HCT116 (cell line): ENCODE measurements at places on chromosomes 16 and 17.

- DNase-seq = peak; percentile 90
Measured at GRCh38 chr17:78736526-78737079, 45.5 kb downstream of the CYTH1 start.

DNA sequence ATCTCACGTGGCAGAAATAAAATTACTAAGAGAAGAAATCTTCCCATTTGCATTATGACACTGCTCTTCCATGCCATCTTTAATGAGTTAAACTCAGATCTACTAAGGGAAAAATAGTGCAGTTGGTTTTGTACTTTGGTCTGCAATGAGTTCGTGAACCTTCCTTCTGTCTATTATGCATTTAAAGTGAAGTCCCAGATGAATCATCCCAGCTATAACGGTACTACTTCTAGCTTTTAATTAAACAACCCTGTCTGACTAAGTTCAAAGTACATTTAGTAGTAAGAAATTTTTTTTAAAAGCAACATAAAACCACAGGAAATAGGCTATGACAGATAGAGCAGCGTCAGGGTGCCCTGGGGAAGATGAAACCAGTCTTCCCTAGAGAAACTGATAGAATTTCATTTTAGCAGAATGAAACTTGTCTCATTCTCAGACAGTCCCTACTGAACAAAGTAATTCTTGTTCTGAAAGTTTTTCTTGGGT is 1.8 kb downstream of the TMIGD1 start:
- DNase-seq = no peak

GRCh38 chr17:48047113-48047740 is 932 bp upstream of the NFE2L1 start:
- no peak for DNase-seq

GRCh38 chr17:28469376-28469775 is 4.1 kb upstream of the SLC13A2 start:
- no peak for DNase-seq

GRCh38 chr16:19933740-19934139 is 49.1 kb upstream of the GPRC5B start:
- DNase-seq = no peak

GRCh38 chr17:14198013-14198412 is 38.6 kb downstream of the CDRT15 start:
- DNase-seq = no peak

- DNase-seq = no peak
Measured at GRCh38 chr16:10114409-10114808, 67.8 kb downstream of the GRIN2A start.

- DNase-seq = no peak
Measured at GRCh38 chr16:57044931-57045693, 47.3 kb upstream of the CPNE2 start.

DNA sequence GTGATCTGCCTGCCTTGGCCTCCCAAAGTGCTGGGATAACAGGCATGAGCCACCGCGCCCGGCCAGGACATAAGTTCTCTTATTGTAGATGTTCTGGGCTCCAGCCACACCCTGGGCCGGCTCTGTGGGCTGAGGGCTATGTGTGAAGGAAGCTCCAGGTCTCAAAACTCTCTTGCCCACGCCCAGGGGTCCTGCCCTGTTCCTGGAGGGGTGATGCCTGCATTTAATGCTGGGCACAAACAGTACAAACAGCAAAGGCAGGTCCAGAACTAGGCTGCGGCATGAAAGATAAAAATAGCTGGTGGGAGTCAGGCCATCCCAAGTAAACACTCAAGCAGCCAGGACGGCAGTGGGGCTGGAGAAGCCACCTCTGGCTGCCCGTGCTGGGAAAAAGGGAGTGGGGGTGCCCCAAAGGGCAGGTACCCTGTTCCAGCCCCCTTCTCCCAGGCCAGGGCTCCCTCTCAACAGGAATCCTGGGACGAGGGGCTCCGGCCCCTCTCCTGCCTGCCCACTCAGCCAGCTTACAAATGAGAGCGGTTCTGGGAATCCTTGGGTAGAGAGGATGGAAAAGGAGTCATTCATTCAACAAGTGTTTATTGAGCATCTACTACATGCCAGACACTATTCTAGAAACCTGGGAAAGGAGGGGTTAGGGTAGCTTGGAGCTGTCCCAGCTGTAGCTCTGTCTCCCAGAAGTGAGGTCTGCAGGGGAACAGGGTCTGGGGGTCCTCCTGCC is 4.6 kb downstream of the TRIM47 start:
- DNase-seq = no peak

GRCh38 chr16:24728891-24729242 is 584 bp upstream of the TNRC6A start:
- no peak for DNase-seq

DNA sequence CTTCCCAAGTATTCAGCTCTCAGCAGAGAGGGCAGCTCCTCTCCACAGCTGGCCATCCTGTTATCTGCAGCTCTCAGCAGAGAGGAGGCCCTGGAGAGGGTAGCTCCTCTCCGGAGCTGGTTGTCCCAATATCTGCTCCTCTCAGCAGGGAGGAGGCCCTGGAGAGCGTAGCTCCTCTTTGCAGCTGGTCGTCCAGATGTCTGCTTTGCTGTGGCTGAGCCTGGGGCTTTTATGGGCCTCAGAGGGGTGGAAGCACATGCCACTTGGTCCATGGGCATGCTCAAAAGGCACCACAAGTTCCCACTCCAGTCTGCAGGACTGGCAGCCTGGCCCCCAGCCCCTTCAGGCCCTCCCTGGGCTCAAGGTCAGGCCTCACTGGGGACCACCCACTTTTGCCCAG is 314.3 kb downstream of the KCNJ2 start:
- no peak for DNase-seq

GRCh38 chr16:68480084-68480995 is 32.0 kb upstream of the SMPD3 start:
- DNase-seq = no peak

GRCh38 chr17:1839516-1839915 is 9.7 kb downstream of the RPA1 start:
- no peak for DNase-seq

GRCh38 chr16:57530104-57530521 is 6.3 kb downstream of the CCDC102A start:
- DNase-seq = no peak

DNA sequence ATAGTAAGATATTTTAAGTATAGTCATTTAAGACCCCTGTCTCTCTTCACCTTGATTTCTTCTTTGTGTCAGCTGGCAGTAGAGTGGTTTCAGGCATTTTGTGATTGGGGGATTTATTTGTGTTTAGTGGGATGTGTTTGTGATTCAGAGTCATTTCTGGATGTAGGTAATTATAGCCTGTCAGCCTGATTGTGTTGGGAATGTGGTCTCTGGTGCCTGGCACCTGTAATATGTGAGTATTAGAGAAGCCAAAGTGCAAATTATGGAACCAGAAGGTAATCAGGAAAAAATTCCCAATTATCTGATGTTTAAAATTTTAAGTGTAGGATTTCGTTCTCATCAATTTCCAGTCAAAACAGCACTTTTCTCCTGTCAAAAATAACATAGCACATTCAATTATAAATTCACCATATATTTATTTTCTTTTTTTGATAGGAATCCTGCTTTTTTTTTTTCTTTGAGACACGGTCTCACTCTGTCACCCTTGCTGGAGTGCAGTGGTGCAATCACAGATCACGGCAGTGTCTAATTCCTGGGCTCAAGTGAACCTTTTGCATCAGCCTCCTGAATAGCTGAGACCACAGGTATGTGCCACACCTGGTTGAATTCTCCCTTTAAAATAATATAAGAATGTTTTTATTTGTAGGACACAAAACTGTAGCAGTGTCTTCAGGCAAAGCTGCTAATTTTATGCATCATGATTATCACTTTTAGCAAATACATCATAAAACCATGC is 42.7 kb downstream of the ATF7IP2 start:
- no peak for DNase-seq

GRCh38 chr17:77253611-77254051 is 112.9 kb downstream of the SEC14L1 start:
- DNase-seq = no peak

DNA sequence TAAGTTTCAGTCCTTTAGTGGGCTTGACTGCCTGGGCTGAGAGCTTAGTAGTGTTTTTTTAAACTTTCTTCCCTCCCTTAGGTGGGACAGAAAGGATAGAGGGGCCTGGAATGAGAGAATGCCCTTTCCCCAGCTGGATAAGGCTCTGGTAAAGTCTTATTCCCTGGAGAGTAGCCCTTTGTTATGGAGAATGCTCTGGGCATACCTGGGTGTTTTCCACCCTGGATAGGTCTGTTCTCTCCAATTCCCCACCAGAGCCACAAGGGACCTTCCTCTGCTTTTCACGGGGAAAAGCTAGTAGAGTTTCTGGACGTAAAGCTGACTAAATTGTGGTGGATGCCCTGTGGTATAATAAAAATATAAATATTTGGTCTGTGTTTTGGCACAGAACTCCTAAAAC is 164.1 kb downstream of the HS3ST4 start:
- DNase-seq = no peak

DNA sequence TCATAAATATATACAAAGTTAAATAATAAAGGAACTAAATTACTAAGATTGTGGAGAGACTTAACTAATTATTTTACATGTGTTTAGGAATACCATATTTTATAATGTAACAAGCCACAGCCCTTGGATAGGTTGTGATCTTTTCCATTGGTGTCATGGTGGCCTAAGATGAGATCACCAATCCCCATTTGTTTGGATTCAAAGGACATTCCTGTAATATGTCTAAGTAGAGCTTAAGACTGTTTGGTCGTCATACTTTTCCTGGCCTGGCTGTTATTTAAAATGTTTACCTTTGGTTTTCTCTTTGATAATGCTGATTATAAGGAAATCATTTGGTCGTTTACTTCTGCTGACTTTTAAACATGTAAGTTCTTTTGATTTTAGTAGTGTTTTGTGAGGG is 118.1 kb downstream of the NLK start:
- no peak for DNase-seq

DNA sequence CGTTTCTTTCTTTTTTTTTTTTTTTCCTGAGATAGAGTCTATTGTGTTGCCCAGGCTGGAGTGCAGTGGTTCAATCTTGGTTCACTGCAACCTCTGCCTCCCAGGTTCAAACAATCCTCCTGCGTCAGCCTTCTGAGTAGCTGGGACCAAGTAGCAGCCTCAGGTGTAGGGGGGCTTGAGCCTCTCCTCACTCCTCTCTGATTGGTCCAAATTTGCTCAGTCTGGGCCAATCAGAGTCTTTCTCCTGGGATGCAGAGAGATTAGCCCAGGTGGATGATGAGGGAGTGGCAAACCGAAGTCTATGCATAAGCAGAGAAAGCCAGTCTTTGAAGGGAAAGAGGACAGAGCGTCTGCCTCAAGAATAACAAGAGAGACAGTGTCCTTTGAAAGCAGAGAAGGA is 99.0 kb downstream of the BMERB1 start:
- no peak for DNase-seq

DNA sequence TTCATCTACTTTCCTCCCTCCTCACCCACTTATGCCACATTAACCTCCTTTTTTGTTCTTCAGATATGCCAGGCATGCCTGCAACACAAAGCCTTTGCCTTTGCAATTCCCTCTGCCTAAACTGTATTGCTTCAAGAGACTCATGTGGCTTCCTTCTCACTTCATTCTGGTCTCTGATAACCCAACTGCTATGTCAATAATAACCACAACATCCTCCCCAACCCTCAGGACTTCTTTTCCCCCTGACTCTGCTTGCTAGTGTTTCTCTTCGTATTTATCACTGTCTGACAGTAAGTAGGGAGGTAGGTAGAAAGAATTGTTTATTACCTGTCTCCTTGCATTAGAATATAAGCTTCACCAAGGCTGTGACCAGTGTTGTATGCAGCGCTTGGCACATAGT is 22.4 kb downstream of the RBL2 start:
- no peak for DNase-seq

DNA sequence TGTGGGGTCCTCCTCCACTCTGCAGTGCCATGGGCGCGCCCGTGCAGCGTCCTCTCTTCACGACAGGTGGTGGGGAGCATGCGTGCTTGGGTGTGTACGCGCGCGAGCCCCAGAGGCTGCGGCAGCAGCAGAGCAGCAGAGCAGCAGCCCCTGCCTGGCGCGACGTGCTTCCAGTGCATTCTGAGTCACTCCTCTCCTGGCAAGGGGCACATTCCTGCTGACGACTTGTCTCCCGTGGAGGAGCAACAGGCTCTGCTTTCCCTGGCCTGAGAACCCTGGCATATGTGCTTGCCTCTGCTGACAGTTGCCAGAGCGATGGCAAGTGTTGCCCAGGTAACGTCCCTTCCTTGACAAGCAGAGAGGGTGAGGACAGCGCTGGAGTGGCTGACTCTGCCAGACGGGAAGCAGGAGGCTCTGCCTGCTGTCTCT is 133.8 kb upstream of the PLCG2 start:
- no peak for DNase-seq

GRCh38 chr17:81309140-81309858 is 14.2 kb upstream of the SLC38A10 start:
- DNase-seq = peak; percentile 85

GRCh38 chr17:73068322-73069153 is 23.9 kb downstream of the SLC39A11 start:
- no peak for DNase-seq

DNA sequence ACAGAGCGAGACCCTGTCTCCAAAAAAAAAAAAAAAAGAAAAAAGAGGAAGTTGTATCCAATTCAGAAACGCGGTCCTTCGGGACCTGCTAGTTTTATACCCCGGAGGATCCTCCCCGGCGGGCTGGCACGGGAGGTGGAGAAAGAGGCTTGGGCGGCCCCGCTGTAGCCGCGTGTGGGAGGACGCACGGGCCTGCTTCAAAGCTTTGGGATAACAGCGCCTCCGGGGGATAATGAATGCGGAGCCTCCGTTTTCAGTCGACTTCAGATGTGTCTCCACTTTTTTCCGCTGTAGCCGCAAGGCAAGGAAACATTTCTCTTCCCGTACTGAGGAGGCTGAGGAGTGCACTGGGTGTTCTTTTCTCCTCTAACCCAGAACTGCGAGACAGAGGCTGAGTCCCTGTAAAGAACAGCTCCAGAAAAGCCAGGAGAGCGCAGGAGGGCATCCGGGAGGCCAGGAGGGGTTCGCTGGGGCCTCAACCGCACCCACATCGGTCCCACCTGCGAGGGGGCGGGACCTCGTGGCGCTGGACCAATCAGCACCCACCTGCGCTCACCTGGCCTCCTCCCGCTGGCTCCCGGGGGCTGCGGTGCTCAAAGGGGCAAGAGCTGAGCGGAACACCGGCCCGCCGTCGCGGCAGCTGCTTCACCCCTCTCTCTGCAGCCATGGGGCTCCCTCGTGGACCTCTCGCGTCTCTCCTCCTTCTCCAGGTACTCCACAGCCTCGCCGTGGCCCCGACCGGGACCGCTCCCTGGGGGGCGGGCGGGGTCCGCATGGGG is at the start of gene CDH3:
Gene CDH3 (plus strand): TSS at position 596 of the 779 bp plus-strand sequence. CDS start 70 bp downstream, at position 666.
- DNase-seq = peak; percentile 67

DNA sequence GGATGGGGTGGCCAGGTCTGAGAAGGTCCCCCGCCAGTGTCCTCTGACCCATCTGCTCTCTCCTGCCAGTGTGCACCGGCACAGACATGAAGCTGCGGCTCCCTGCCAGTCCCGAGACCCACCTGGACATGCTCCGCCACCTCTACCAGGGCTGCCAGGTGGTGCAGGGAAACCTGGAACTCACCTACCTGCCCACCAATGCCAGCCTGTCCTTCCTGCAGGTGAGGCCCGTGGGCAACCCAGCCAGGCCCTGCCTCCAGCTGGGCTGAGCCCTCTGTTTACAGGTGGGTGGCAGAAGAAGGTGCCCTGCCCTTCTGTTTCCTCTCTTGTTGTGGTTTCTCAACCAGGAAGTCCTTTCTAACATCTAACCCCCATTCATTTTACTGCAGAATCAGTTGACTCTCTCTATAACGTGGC is 7.1 kb downstream of the ERBB2 start:
- DNase-seq = no peak

- DNase-seq = no peak
Measured at GRCh38 chr17:4161967-4162305, 18.9 kb downstream of the CYB5D2 start.
